ENCODE measurements at places on chromosomes 3 and 15. TPM values are rescaled to one million over a fixed set of nuclear protein-coding genes. Genes with fewer than 3 reads are reported as not detected.

Gene PARP6
- 49.6 TPM for total RNA-seq

DNA sequence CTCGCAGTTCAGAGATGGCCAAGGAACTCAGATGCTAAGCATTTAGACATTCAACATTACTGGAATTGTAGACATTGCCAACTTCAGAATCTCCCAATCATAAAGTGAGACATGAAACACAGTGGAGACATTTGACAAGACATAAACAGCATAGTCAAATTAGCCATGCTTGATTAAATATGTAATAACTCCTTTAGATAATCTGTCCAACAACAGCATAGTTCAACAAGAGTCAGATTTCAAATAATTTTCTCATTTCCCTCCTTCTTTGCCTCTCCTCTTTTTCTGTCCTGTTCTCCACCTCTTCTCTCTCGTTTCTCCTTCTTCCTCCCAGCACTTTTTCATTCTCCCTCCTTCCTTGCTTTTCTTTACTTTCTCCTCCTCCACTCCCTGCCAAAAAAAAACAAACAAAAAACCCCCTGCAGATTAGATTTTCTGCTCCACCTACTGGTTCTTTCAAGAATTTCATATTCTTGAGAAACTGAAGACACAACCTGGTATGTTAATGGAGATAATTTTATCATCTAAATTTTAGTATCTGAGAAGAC is 20.2 kb downstream of the CPOX start:
- DNase-seq: no peak

DNA sequence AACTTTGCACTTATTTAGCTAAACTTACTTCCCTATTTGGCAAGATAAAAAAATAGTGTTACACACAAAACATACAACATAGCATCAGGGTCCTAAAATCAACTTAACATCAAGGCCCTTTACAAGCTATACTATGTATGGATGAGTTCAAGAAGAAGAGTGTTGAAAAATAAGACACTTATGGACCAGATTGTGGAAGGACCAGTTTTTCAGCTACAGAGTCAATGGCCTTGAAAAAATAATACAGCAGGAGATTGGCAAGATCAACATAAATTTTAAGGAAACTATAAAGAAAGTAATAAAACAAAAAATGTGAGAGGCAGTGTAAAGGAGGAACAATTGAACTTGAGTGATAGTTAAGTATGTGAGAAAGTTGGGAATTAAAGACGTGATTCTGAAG is 66.3 kb upstream of the BBX start:
- no peak for DNase-seq

DNA sequence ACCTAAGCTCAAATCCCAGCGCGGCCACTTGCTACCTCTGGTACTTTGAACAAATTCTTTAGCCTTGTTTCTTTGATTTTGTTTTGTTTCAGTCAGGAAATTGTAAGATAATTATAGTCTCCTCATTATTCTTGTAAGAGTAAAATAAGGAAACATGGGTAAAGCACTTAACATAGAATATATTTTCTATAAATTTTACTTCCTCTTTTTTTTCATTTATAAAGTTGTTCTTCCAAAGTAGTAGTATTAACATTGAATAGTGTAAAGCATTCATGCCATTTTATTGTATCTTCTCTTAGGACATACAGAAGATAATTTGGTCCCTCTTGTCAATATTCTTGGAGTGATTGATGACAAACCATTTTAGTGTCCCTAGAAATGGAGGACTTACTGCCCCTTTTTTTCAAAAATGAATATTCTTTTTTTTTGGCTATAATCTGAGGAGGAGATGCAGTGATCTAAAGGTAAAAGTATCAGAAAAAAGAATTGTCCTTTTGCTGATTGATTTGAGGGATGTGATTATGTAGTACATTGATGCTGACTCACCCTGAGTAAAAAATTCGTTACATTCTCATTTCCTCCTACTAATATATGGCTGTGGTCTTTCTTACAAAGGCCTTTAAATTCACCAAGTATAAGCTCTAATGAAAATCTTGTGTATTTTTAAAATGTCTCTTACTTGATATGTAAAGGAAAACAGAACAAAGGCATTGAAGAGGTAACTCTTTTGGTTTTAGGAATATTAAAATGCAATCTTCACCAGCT is 51.0 kb downstream of the ALCAM start:
- DNase-seq: no peak

- DNase-seq: no peak
Observed at GRCh38 chr15:60695713-60696522, 217.0 kb upstream of the ICE2 start.
